Ascending aorta (tissue), 2 donors: ENCODE measurements at places on chromosomes 11 and 22. TPM values are rescaled to one million over a fixed set of nuclear protein-coding genes. Genes with fewer than 3 reads are reported as not detected.
A peak's percentile ranks its signal among the peaks of the same experiment; 100 is the strongest.

Gene CHADL
- total RNA-seq = not detected

Gene DNAJB13
- not detected for total RNA-seq

Gene OR52M1
- not detected for total RNA-seq

Gene SHANK2
- total RNA-seq = 0.53 TPM

Gene MB
- not detected for total RNA-seq

Gene CALCA
- not detected for total RNA-seq

Gene MAP6
- 15.8 TPM for total RNA-seq

DNA sequence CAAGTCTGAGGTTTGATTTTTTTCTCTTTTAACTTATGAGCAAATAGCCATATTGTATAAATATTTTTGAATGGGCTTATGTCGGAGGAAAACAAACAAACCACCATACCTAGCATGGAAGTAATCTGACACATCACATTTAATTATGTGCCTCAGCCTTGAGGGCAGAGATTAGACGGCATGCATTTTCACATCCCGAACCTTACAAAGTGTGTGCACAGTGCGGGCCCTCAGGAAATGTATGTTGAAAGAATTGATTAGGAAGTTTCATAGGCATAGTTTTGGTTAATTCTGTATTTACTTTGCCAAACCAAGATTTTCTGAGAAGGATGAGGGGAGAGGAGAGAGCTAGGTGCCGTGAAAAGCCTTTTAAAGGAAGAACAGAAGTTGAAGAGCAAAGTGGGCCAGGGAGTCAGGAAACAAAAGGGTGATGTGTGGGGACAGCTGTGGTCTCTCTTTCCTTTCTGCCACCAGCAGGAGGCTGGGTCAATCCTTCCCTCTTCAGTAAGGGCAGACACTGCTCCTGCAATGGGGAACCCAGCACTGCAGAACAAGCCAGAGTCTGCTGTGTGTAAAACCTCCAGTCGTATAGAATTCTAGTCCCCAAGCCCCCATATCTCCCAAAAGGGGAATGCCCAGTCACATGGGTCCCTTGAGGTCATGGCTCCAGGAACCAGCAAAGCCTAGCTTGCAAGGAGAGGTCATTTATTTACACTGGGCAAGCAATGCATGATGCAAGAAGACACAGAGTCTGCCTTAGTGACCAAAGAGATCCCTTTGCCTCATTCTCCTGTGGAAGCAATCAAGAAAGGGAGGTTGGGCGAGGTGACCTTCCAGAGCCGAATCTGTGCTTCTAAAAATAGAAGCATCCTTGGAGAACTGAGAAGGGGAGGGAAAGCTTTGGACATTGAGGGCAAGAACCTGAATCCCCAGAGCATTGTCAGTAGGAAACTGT is 71.1 kb upstream of the OLFML1 start:
- H3K27ac ChIP-seq = no peak overlapping the region
- no peaks in the 10 kb centered on the region for H3K36me3 ChIP-seq
- H3K4me3 ChIP-seq = no peak overlapping the region
- H3K27me3 ChIP-seq = no peaks in the 10 kb centered on the region
- DNase-seq = no peak

GRCh38 chr22:42581762-42582716 is 28.3 kb downstream of the SERHL2 start:
- H3K27me3 ChIP-seq = no peaks in the 10 kb centered on the region
- no peaks in the 10 kb centered on the region for H3K4me1 ChIP-seq
- peak; percentile 12 for DNase-seq
- H3K36me3 ChIP-seq = peaks cover 37% of the 10 kb centered on the region
- H3K27ac ChIP-seq = peak overlapping the region; percentile 53

GRCh38 chr11:133900176-133901105 is 55.1 kb upstream of the SPATA19 start:
- no peaks in the 10 kb centered on the region for H3K4me1 ChIP-seq
- no peak overlapping the region for H3K4me3 ChIP-seq
- H3K27ac ChIP-seq = no peak overlapping the region
- no peaks in the 10 kb centered on the region for H3K27me3 ChIP-seq
- no peak for DNase-seq
- peaks cover 10% of the 10 kb centered on the region for H3K36me3 ChIP-seq

DNA sequence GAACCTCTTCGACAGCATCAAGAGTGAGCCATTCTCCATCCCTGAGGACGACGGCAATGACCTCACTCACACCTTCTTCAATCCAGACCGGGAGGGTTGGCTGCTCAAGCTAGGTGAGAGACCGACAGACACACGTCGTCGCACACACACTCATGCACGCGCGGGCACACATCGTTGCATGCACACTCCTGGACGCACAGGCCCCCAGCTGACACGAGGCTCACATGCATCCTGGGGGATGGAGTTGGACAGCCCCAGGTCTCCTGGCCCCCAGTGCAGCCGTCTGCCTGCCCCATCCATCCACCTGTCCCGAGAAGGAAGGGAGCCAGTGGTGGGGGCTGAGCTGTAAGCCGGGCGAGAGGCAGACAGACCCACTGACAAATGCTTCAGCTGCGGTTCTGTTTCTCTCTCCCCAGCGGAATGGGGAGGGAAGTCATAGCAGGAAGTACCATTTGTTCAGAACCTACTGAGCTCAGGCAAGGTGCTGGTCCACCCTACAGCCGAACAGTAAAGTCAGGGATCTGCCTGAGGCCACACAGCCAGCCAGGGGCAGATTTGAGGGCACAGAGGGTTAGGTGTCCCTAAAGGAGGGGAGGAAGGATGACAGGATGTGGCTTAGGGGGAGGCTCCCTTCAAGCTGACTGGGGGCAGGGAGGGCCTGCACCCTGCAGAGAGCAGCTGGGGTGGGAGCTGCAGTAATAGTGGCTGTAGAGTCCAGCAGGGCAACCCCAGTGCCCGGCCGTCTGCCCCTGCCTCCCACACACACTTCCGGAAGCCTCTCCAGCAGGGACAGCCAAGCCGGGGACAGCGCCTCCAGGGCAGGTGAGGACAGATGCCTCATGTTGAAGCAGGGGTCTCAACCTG is 27.1 kb downstream of the CYTH4 start:
- no peak overlapping the region for H3K27ac ChIP-seq
- no peak for DNase-seq
- H3K27me3 ChIP-seq = no peaks in the 10 kb centered on the region
- H3K4me1 ChIP-seq = peaks cover 12% of the 10 kb centered on the region

- no peak for DNase-seq
- no peak overlapping the region for H3K27ac ChIP-seq
- peaks cover 2% of the 10 kb centered on the region for H3K4me1 ChIP-seq
- H3K4me3 ChIP-seq = no peak overlapping the region
Measured at GRCh38 chr11:95907476-95907875, 16.4 kb downstream of the MTMR2 start.

GRCh38 chr22:36197065-36197440 is 4.6 kb downstream of the APOL4 start:
- no peaks in the 10 kb centered on the region for H3K4me1 ChIP-seq
- H3K27me3 ChIP-seq = no peaks in the 10 kb centered on the region
- no peak overlapping the region for H3K4me3 ChIP-seq
- H3K36me3 ChIP-seq = no peaks in the 10 kb centered on the region
- no peak overlapping the region for H3K27ac ChIP-seq
- DNase-seq = peak; percentile 73

GRCh38 chr22:41810022-41810421 is 9.5 kb downstream of the CCDC134 start:
- no peaks in the 10 kb centered on the region for H3K4me1 ChIP-seq
- H3K27me3 ChIP-seq = no peaks in the 10 kb centered on the region
- DNase-seq = no peak
- H3K36me3 ChIP-seq = peaks cover 8% of the 10 kb centered on the region

GRCh38 chr22:40345815-40346184 is 500 bp upstream of the ADSL start:
- peaks cover 19% of the 10 kb centered on the region for H3K4me1 ChIP-seq
- H3K27me3 ChIP-seq = no peaks in the 10 kb centered on the region
- H3K27ac ChIP-seq = peak overlapping the region; percentile 90
- peak overlapping the region; percentile 93 for H3K4me3 ChIP-seq
- no peak for DNase-seq

- no peaks in the 10 kb centered on the region for H3K27me3 ChIP-seq
- no peaks in the 10 kb centered on the region for H3K4me1 ChIP-seq
- no peak overlapping the region for H3K4me3 ChIP-seq
Measured at GRCh38 chr22:37913233-37913721, 7.2 kb downstream of the MICALL1 start.

GRCh38 chr11:111285189-111286091 is 12.9 kb upstream of the POU2AF3 start:
- no peaks in the 10 kb centered on the region for H3K36me3 ChIP-seq
- H3K4me3 ChIP-seq = no peak overlapping the region
- no peak for DNase-seq
- H3K4me1 ChIP-seq = no peaks in the 10 kb centered on the region

- H3K4me1 ChIP-seq = peaks cover 3% of the 10 kb centered on the region
- DNase-seq = no peak
- peak overlapping the region; percentile 74 for H3K27ac ChIP-seq
- no peaks in the 10 kb centered on the region for H3K36me3 ChIP-seq
- peak overlapping the region; percentile 37 for H3K4me3 ChIP-seq
Measured at GRCh38 chr22:18156878-18157713, 7.1 kb downstream of the USP18 start.

GRCh38 chr11:2846056-2846455 is 39.5 kb downstream of the CDKN1C start:
- no peaks in the 10 kb centered on the region for H3K27me3 ChIP-seq
- no peak overlapping the region for H3K27ac ChIP-seq
- H3K36me3 ChIP-seq = no peaks in the 10 kb centered on the region
- no peak overlapping the region for H3K4me3 ChIP-seq

DNA sequence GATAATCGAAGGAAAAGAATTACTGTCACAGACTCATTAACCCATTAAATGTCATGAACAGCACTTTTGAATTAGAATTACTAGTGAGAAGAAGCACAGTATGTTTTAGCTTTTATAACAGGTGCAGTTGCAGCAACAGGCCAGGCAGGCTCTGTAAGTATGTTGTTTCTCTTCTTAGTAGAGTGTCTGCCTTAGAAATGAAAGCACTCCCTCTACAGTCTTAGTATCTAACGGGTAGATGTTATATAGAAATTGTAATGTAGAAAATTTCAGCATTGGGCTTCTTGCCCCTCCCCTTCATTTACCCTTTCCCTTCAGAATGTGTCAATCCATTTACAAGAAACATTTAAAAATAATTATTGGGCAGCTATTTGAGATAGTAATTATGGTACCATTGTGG is 87.4 kb downstream of the HIPK3 start:
- H3K27me3 ChIP-seq = no peaks in the 10 kb centered on the region
- no peak for DNase-seq
- no peak overlapping the region for H3K4me3 ChIP-seq

DNA sequence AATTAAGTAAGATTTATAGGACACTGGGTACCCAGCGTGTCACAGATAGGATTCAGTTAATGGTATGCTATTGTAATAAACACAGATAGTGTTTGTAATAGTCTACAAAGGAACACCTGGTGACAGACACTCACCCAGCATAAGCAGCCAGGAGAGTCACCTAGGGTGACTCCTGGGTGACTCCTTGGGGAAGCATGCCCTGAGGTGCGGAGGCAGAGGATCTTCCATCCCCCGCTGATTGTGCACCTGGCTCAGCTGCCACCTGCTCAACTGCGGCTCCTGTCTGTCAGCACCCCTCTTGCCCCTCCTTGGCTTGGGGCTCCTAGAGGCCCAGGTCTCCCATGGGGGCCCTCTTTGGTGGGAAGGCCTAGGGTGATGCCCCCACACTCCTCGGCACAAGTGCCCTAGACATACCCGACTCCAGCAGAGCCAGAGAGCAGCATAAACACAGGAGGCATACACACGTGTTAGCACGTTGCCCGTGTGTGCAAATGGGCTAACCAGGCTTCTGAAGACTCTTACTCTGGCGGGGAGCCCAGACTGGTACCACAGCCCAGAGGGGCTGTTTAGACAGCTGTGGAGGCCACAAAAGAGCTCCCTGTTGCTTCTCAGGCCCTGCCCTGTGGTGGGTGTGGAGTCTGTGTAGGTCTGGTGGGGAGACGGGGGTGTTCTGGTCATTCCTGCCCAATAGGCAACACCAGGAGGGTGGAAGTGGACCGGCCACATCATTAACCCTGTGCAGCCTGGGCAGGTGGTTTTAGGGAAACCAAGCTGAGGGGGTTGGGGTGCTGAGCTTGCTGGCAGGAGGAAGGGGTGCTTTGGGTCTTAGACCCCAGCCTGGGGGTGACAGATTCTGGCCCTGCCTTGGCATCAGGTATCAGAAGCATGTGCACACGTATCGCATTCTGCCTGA is 3.0 kb downstream of the INPPL1 start:
- peak; percentile 44 for DNase-seq
- H3K27me3 ChIP-seq = no peaks in the 10 kb centered on the region
- peaks cover 10% of the 10 kb centered on the region for H3K4me1 ChIP-seq
- no peak overlapping the region for H3K4me3 ChIP-seq
